ENCODE measurements at places on chromosomes 7 and 10. TPM values are rescaled to one million over a fixed set of nuclear protein-coding genes. Genes with fewer than 3 reads are reported as not detected.

DNA sequence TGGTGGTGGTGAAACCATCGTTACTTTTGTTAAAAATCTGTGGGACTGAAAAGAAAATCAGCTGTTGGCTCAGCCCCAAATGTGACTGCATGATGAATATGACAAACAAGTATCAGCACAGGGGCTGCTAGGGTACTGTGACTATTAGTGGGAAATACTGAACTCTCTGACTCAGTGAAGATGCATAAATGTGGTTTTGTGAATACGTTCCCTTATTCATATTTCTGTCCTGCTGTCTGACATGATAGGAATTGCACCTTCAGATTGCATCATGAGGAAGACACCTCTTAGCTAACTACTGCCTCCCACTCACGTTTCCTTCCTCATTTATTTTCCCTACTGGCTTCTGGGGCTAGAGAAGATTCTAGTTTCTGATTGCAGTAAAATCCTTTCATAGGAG lies 1.4 kb downstream of the CLEC5A start:
- no peak for DNase-seq
- peak overlapping the region; percentile 37 for H3K27ac ChIP-seq
- H3K4me1 ChIP-seq, result no peaks in the 10 kb centered on the region
- H3K27me3 ChIP-seq, result no peaks in the 10 kb centered on the region

GRCh38 chr7:132422502-132423111 lies 153.7 kb downstream of the PLXNA4 start:
- no peak overlapping the region for H3K4me3 ChIP-seq
- H3K27ac ChIP-seq, result no peak overlapping the region
- no peak for DNase-seq

- H3K36me3 ChIP-seq, result peaks cover 4% of the 10 kb centered on the region
- H3K27ac ChIP-seq, result peak overlapping the region; percentile 88
- peaks cover 3% of the 10 kb centered on the region for H3K4me1 ChIP-seq
- H3K4me3 ChIP-seq, result no peak overlapping the region
- peak; percentile 84 for DNase-seq
These were observed 7.6 kb upstream of the ORAI2 start for GRCh38 chr7:102425639-102426267.

SP8 gene
- total RNA-seq, result not detected

- DNase-seq, result no peak
- H3K27me3 ChIP-seq, result no peaks in the 10 kb centered on the region
- no peak overlapping the region for H3K27ac ChIP-seq
- H3K4me3 ChIP-seq, result no peak overlapping the region
- no peaks in the 10 kb centered on the region for H3K36me3 ChIP-seq
- H3K4me1 ChIP-seq, result no peaks in the 10 kb centered on the region
These were observed 46.4 kb downstream of the DENND2A start for GRCh38 chr7:140594131-140594691.

GRCh38 chr10:114212153-114212552 lies 26.9 kb upstream of the VWA2 start:
- no peak overlapping the region for H3K27ac ChIP-seq
- no peak overlapping the region for H3K4me3 ChIP-seq
- no peak for DNase-seq
- H3K4me1 ChIP-seq, result no peaks in the 10 kb centered on the region

DNA sequence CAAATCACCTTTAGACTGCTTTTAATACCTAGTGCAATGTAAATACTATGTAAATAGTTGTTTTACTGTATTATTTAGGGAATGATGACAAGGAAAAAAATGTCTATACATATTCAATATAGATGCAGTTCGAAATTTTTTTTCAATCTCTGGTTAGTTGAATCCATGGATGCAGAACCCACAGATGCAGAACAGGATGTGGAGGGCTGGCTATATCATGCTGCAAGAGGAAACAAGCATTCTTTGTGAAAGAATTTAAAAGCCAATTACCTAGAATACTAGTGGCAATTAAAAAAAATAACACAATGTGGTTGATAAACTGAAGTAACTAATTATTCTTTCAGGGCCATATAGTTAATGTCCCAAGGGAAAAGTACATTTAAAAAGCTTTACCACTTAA lies 170.4 kb downstream of the ZNF438 start:
- H3K27me3 ChIP-seq, result no peaks in the 10 kb centered on the region
- no peak overlapping the region for H3K27ac ChIP-seq
- H3K4me3 ChIP-seq, result no peak overlapping the region
- no peaks in the 10 kb centered on the region for H3K36me3 ChIP-seq
- no peak for DNase-seq

DNA sequence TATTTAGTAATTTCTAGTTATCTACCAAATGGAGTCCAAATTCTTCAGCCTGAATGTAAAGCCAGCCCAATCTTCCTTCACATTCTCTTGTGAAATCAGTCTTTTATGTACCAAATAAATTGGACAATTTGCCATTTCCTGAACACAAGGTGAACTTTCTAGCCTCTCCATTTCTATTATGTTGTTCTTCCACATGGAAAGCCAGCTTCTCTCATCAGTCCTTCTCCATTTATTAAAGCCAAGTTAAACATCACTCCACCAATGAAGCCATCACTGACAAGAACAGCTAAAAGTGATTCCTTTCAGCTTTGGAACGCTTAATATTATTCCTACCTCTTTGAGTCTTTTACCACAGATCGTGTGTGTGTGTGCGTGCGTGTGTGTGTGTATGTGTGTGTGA lies 88.4 kb downstream of the VPS41 start:
- peaks cover 22% of the 10 kb centered on the region for H3K36me3 ChIP-seq
- H3K27me3 ChIP-seq, result no peaks in the 10 kb centered on the region
- DNase-seq, result no peak
- H3K4me1 ChIP-seq, result no peaks in the 10 kb centered on the region

- H3K27me3 ChIP-seq, result peaks cover 92% of the 10 kb centered on the region
- H3K4me1 ChIP-seq, result peaks cover 73% of the 10 kb centered on the region
- H3K27ac ChIP-seq, result no peak within 1 kb of the TSS
- H3K4me3 ChIP-seq, result no peak within 1 kb of the TSS
- no peaks in the 10 kb centered on the region for H3K36me3 ChIP-seq
These were observed at the start of gene NKX2-3 for GRCh38 chr10:99532687-99533495. NKX2-3 (plus strand) TSS chr10:99532942; CDS start chr10:99533132, 190 bp downstream.

DNA sequence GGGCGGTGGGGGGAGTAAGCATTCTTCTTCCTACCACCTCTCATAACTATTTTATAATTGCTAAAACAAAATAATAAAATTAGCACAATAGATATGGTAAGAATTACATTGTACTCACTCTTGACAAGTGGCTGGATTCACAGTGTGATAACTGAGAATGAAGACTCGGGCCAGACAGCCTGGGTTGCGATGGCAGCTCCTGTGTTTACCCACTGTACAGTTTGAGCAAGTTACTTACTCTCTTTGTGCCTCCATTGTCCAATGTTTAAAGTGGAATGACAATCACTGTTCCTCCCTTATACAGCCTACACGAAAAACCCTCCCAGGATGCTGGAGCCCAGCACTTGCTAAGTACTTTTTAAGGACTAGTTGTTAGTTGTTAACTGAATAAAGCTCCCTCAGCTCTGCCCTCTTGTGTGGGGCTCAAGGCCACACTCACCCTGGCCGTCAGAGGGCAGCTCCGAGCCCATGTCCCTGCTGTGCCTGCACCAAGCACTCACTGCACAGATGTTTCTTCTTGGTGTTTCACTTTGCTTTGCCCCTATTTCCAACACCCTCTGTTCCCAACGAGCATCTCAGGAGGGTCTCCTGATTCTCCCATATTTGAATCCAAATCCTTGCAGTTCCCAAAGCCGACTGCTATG lies 56.4 kb upstream of the NPS start:
- no peak for DNase-seq
- no peaks in the 10 kb centered on the region for H3K27me3 ChIP-seq
- no peak overlapping the region for H3K4me3 ChIP-seq
- H3K27ac ChIP-seq, result no peak overlapping the region

GRCh38 chr7:106070567-106071254 lies 41.4 kb downstream of the SYPL1 start:
- H3K4me1 ChIP-seq, result peaks cover 44% of the 10 kb centered on the region
- no peak for DNase-seq
- H3K4me3 ChIP-seq, result no peak overlapping the region
- H3K27me3 ChIP-seq, result no peaks in the 10 kb centered on the region
- H3K27ac ChIP-seq, result peak overlapping the region; percentile 76
- H3K36me3 ChIP-seq, result no peaks in the 10 kb centered on the region

PLAU gene
- 9.9 TPM for total RNA-seq

BICC1 gene
- 4.1 TPM for total RNA-seq
